Thyroid gland (tissue), 4 donors: ENCODE measurements at places on chromosomes 13 and 19. TPM values are rescaled to one million over a fixed set of nuclear protein-coding genes. Genes with fewer than 3 reads are reported as not detected.
A peak's percentile ranks its signal among the peaks of the same experiment; 100 is the strongest.

The ZNF345 gene
- 8.4 TPM for total RNA-seq

The SPRY2 gene
- total RNA-seq: 37.0 TPM

The PTPRH gene
- total RNA-seq: 0.54 TPM

DNA sequence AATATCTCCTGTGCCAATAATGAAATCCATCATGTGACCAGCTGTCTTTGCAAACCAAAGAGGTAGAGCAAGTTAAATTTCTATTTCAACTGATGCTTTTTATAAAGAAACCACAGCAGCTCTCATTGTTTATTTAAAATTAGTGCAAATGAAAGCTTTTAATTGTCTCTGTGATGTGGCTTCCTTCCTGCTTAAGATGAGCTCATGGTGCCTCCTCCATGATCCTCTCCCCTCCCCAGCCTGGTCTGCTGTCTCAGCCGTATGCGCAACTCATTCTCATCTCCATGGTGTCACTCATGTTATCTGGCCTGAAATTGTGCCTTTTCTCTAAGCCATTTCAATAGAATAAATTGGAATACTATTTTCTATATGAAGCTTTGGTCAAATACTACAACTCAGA, 270.6 kb downstream of the FGF14 start:
- DNase-seq: no peak

GRCh38 chr19:22502766-22503165, 80.6 kb upstream of the ZNF98 start:
- DNase-seq: no peak

The GZMM gene
- 0.78 TPM for total RNA-seq

DNA sequence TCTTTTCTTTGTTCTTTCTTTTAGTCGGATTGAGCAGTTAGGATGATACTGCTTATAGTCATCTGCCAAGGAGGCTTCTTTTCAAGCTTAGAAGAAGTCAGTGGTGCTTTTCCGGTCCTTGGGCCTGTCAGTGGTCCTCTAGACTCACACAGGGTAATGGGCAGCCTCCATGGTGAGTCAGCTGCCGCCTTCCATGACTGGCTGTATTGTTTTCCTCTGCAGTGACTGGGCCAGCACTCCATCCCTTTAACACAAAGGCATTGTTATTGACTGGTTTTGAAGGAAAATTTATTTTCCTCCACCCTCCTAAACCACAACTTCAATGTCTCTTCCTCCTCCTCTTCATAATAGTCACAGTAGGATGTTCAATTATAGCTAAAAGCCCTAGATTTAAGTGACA, 47.1 kb upstream of the CNMD start:
- no peak for DNase-seq

GRCh38 chr13:48317511-48318376, 14.2 kb downstream of the RB1 start:
- peak; percentile 20 for DNase-seq

- DNase-seq: peak; percentile 59
Observed at GRCh38 chr13:110546926-110547325, 14.6 kb downstream of the RAB20 start.

- no peak for DNase-seq
Observed at GRCh38 chr13:111110054-111110453, 5.1 kb upstream of the ARHGEF7 start.

The UHRF1 gene
- 0.11 TPM for total RNA-seq

DNA sequence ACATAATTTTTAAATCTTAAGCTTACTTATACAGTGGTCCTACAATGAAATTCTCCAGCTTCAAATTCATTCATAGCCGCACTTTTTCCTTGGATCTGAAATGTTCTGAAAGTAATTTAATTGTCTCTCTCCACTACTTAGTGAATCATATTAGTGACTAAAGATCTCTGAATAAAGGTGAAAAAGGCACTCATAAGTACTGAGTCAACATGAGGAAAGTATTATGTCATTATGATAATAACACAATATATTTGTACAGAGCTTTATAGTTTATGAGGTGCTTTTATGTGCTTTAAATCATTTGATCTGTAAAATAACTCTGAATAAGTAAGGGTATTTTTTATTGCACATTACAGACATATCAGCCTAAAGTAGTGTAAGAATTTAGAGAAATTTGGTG, 628.2 kb upstream of the SLITRK5 start:
- DNase-seq: no peak

DNA sequence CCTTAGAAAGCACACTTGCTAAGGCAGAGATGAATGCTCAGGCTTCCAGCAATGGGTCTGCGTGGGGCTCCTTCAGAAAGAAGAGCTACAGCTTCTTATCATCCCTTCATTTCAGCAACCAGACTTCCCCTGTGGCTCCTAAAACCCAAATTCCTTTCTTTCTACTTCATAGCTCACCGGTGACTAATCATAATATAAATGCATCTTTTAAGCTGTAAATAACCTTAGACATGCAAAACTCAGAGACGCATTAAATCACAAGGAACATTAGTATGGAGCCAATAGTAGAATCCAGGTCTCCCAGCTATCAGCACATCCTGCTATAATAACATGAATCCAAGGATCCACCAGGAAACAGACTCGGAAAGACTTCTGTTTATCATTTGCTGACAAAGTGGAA, 375.6 kb downstream of the COG6 start:
- DNase-seq: no peak

DNA sequence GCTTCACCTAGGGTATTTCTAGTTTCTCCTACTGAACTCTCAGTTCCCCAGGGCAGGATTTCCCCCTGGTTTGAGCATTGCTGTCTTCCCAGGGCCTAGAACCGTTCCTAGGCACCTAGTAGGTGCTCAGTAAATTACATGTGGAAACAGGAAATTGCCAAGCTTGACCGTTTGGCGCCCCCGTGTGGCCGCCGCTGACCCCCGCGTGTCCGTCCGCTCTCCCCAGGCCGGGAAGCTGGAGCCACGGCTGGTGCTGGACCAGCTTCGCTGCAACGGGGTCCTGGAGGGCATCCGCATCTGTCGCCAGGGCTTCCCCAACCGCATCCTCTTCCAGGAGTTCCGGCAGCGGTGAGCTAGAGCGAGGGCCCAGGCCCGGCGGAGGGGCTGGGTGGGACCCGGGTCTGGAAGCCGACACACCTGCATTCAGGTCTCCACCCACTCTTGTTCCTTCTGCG, 55.5 kb downstream of the MYH14 start:
- no peak for DNase-seq

DNA sequence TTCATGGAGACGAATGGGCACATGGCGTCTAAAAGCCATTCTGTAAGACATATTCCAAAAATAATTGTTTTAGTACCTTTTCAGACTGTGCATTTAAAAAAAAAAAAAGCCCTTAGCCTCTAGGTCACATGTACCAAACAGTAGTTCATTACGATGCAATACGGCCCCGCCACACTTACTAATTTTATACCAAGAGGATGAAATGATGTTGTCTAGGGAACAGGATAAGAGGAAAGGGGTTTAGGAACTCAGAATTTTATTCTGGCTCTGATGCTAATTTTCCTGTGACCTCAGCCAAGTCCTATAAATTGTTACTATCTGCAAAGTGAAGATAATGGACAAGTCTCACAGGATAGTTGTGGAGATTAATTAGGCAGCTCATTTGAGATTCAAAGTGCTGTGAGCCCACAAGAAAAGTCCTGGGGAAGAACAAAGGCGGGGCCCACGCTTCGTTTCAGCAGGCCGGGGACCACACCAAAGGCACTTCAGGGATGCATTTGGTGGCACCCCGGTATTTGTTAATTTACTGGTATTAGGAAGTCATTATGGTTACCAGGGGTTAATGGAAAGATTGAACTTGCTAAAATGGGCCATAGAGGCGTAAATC, 511.1 kb downstream of the IRS2 start:
- DNase-seq: no peak

- DNase-seq: peak; percentile 46
Observed at GRCh38 chr19:43562698-43563241, 12.6 kb downstream of the XRCC1 start.

DNA sequence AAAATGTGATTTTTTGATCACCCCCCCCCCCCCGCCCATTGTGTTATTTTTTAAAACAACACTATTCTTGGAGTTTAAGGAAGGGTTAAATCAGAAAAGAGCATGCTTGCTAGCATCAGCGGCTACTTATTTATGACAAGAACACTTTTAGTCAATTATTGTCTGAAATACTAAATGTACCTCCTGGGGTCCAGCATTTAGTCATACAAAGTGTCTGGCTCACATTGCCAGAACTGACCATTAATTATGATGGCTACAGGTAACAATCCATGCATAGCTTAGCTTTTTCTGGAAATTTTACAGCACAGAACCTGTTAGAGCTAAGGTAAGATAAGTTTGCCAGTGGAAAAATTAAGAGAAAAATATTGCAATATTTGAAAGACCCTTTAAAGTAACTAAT, 90.1 kb downstream of the PCDH9 start:
- no peak for DNase-seq

The GIPC3 gene
- total RNA-seq: 1.0 TPM

The SLAIN1 gene
- 25.4 TPM for total RNA-seq

DNA sequence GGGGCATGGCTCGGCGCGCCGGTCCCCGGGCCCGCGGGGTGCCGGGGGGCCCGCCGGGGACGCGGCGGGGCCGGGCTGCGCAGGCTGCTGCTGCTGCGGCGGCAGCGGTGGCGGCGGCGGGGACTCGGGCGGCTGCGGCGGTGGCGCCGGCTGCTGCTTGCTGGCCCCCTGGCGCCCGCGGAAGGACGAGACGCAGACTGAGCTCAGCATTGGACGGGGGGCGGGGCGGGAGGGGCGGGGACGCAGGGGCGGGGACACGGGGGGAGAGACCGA, 368 bp downstream of the KCNC3 start:
- DNase-seq: no peak

- no peak for DNase-seq
Observed at GRCh38 chr13:23394821-23395220, 38.7 kb downstream of the SACS start.

- peak; percentile 63 for DNase-seq
Observed at GRCh38 chr19:38634757-38635482, 12.5 kb upstream of the ACTN4 start.

GRCh38 chr13:75139291-75139690, 342.7 kb downstream of the TBC1D4 start:
- no peak for DNase-seq

The NAPSA gene
- total RNA-seq: 0.46 TPM

GRCh38 chr19:8831832-8832131, 322 bp downstream of the ZNF558 start:
- no peak for DNase-seq

DNA sequence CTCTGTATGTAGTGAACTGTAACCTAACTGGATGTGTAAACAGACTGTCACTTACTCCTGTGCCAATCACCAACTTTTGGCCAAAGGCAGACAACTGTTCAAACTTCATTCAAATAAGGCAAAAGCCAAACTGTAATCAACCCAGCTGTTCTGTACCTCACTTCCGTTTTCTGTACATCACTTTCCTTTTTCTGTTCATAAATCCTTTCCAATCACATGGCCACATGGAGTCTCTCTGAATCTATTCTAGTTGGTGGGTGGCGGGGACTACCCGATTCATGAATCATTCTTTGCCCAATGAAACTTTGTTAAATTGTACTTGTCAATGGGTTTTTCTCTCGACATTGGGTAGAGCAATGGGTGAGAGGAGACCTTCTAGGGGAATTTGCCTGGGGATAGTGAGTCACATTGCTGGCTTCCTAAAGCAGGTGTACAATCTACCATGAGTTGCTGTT, 178.3 kb upstream of the RFC3 start:
- no peak for DNase-seq

The ZNF234 gene
- 10.1 TPM for total RNA-seq
